ENCODE measurements at places on chromosomes 16 and 17.

DNA sequence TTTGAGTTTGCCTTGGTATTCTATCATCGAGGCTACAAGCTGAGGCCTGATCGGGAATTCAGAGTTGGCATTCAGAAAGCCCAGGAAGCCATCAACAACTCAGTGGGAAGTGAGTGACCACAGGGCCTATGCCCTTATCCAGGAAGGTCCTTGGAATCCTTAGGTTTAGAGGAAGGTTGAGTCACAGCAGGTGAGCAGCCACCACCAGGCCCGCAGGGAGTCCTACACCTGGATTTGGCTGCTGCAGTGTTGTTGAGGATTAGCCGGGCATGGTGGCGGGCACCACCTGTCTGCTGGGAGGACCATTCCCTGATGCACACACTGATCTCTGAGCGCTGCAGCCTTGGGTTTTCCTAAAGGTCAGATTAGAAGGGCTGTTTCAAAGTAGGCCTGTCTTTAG is 5.2 kb downstream of the ODAD4 start:
- DNase-seq, result no peak

DNA sequence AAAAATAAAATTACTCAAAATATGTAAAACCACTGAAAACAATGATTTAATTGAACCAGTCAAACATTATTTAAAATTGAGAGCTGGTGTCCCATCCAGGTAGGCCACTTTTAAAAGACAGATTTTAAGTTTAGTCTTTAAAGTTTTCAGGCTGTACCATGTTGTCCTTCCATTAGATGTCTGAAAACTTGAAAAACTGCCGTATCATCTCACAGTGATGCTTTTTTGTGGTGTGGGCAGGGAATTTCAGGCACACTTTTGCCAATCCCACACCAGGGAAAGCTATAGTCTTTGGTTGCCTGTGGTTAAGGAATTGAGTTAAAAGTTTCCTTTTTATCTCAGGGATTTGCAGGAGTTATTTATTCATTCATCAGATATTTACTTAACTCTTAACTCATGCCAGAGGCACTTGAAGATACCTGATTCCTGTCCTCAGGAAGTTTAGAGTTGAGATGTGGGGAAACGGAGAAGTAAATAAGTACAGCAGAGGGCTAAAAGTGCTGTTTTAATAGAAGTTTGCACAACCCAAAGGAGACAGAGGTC is 3.2 kb downstream of the SNTB2 start:
- no peak for DNase-seq

DNA sequence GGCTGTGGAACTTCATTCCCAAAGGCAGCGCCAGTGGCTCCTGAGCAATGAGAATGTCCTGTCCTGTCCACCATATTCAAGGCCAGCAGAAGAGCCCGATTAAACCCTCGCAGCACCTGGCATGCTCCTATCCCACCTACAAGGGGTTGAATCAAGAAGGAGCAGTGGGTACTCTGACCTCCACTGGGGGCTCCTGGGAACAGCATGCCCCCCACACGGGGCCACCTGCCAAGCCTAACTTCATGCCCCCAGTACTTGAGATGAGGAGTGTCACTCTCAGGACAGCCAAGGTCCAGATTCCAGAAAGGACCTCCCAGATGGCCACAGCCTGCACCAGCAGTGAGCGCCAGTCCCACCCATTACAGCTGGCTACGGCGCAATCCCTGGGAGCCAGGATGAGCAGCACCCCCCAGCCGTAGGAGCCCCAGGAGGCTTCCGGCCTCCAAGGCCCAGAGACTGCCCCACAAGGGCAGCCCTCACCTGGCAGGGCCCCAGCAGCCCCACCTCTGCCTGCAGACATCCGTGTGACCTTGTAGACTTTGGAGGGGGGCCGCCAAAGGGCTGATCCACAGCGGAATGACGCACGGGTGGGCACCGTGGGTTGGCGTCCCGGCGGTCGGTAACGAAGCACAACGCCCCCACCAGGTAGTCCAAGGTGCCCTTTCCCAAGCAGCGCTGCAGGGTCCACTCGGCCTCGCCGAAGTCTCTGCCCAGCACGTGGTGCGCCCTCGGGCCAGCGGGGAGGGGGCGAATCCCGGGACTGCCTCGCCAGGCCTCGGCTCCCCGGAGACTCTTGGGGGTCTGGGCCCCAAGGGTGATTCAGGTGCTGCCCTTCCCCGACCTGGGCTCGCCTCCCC is 1.0 kb upstream of the MPDU1 start:
- no peak for DNase-seq

DNA sequence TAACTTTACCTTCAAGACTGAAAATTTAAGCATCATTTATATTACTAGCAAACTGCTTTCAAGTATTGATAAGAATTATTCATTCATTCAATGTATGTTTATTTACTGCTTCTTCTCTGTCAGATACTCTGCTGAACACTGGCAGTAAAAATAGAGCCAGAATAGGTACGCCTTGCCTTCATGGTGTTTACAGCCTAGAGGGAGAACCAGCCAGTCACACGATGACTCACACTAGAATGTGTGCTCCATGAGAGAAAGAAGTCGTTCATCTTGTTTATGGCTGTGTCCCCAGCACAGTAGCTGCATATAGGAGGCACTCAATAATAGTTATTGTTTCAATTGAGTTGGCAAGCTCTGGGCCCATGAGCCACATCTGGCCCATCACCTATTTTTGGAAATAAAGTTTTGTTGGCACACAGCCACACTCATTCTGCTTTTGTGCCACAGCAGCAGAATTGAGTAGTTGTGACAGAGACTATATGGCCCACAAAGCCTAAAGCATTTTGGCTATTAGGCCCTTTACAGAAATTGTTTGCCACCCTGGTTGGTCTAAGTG is 84.2 kb downstream of the TMC6 start:
- no peak for DNase-seq

DNA sequence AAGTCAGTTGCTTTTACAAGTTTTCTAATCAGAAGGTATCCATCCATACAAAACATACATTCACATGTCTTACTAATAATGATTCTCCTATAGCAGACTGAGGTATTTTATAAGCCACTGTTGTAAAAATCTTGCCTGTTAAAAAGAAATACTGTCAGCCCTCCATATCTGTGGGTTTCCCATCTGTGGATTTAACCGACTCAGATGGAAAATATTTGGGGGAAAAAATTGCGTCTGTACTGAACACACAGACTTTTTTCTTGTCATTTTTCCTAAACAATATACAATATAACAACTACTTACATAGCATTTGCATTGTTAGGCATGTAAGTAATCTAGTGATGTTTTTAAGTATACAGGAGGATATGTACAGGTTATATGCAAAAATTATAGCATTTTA is 90.4 kb downstream of the PARN start:
- DNase-seq, result no peak

DNA sequence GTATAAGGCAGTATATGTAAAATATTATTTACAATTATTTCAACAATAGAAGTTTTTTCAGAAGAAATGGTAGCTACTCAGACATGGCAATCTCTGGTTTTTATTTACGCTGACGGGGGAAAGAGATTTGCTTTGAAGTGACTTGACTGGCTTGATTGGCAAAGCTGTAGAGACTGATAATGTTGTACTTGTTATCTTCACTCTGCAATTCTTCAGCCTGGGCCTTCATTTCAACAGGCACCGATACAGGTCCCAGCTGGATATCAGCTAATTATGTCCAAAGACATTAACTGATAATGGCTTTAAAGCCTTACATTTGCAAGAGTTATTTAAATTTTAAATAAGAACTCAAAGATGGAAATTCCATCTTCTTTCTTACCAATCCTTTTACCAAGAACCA is 151.4 kb upstream of the HS3ST3A1 start:
- no peak for DNase-seq

- DNase-seq, result no peak
These were observed 17.7 kb upstream of the PHAF1 start for GRCh38 chr16:67091906-67092566.

- no peak for DNase-seq
These were observed 7.6 kb upstream of the C1QTNF8 start for GRCh38 chr16:1103636-1103980.

DNA sequence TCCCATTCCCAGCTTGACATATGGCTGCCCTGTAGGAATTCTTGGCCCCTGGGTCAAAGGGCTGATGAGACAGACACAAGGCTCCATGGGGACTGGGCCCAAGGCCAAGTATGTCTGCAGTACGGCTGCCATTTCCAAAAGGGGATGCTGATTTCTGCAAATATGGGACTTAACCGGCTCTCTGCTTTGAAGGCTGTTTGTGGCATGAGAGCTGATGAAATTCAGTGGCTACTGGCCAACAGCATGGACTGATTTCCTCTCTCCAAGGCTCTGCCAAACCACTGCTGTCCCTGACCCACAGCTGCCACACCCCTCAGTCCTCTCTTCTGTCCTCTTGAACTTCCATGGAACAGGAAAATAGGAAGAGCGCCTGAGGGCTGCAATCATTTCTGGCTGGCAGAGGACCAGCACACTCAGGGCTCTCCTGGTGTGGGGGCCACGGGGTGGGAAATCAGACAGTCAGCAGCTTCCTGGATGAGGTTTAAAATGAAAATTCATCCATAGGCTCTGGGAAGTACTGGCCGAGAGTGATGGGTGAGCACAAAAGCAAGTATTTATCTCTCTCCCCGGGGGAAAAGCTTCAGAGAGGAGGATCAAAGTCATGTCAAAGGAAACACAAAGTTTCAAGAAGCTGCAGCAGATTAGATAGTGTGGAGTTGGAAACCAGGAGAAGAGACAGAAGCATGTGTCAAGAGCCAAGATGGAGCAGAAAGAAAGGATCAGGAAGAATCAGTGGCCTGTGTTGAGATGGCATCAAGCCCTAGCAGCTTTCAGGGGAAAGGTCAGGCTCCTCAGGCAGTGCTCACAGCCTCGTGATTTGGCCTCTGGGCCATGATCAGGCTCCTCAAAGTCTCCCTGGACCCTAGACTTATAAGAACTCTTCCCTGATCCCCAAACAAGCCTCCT is 64.1 kb upstream of the SREBF1 start:
- DNase-seq, result no peak

GRCh38 chr17:80667462-80668277 is 123.0 kb downstream of the RPTOR start:
- no peak for DNase-seq

- DNase-seq, result no peak
These were observed 46.2 kb downstream of the TUBD1 start for GRCh38 chr17:59846394-59847165.

DNA sequence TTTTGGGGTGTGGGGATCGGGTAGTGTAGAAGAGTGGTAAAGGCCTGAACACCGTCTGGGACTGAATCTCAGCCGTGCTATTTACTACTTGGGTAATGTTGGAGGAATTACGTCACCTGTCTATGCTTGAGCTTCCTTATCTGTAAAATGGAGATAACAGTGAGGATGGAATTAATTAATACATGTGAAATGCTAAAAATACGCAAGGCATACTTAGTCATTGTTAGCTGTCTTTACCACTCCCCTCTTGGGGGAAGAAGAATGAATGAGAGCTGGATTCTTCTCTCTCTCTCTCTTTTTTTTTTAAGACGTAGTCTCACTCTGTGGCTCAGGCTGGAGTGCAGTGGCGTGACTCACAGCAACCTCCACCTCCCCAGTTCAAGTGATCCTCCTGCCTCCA is 41.1 kb upstream of the TANGO6 start:
- no peak for DNase-seq

DNA sequence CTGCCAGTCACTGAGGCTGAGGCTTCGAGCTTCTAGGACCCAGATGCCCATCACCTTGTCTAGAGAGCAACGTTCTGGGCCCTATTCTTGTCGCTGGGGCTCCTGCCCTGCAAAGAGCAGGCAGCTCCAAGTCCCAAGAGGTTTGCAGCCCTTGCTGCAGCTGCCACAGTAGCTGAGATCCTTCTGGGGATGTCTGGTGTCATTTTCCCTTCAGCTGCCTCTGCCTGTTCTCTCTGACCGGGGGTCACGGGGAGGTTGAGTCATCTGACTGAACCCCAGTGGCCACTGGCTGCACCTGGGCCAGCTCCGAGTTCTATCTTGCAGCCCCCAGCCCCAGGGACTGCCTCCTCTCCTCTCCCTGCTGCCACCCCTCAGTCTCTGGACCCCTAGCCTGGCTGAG is 4.9 kb downstream of the WSCD1 start:
- DNase-seq, result peak; percentile 62

DNA sequence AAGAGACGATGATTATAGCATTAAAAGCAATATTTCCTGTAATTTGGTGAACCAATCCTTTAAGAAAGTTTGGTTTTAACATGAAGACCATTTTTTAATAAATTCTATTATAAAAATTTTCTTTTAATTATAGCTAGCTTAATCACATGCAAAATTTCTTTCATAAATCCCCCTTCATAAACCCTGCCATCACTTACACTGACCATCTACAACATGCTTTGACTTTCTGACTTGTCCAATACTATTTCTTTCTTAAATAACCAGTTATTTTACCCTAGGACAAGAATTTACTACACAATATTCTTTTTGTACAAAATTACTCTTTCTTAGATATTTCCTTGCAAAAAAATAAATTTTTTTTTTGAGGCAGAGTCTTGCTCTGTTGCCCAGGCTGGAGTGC is 1334.8 kb downstream of the CDH11 start:
- no peak for DNase-seq

DNA sequence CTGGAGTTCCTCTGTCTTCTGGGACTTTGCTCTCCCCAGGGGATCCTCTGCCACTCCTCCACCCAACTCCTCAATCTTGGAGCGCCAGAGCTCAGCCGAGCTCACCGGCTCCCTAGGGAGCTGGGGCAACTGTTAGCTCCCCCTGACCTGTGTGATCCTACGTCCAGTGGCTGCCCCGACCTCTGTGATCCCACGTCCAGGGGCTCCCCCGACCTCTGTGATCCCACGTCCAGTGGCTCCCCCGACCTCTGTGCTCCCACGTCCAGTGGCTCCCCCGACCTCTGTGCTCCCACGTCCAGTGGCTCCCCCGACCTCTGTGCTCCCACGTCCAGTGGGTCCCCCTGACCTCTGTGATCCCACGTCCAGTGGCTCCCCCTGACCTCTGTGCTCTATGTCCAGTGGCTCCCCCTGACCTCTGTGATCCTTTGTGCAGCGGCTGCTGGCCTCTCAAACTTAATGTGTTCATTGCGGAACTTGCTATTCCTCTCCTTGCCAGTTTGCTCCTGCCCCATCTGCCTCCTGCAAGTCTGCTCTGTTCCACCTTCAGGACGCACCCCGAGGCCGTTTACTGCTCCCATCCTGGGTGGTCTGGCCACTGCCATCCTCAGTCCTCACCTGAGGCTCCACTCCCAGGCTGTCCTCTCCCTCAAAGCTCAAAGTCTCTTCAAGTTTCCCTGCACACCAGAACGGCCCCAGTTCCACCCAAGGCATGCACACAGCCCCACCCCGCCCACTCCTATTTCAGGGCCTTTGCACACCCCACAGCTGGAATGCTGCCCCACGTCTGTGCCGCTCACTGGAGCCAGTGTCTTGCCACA is 2.8 kb downstream of the VPS9D1 start:
- DNase-seq, result no peak

GRCh38 chr17:40551879-40552768 is 13.1 kb downstream of the CCR7 start:
- no peak for DNase-seq

- DNase-seq, result peak; percentile 70
These were observed 2.3 kb upstream of the BORCS6 start for GRCh38 chr17:8192070-8192815.

GRCh38 chr17:1934901-1935300 is 90.2 kb downstream of the RTN4RL1 start:
- no peak for DNase-seq

GRCh38 chr17:3667366-3668278 is 756 bp downstream of the TAX1BP3 start:
- DNase-seq, result peak; percentile 79
